Cardiac ventricle fibroblast (primary cell): ENCODE measurements at places on chromosomes 6 and 20. TPM values are rescaled to one million over a fixed set of nuclear protein-coding genes. Genes with fewer than 3 reads are reported as not detected.

The RWDD2A gene
- total RNA-seq: 3.1 and 5.4 TPM in 2 replicates

The ZBTB22 gene
- 13.9 and 17.1 TPM in 2 replicates for total RNA-seq

The SLC25A27 gene
- 0.73 and 1.7 TPM in 2 replicates for total RNA-seq

The MAFB gene
- total RNA-seq: 24.9 and 30.5 TPM in 2 replicates

The C20orf141 gene
- total RNA-seq: 1.2 TPM in 1 of 2 replicates, not detected in the other

The PRICKLE4 gene
- 1.5 and 2.6 TPM in 2 replicates for total RNA-seq

The LRRC73 gene
- total RNA-seq: 0.15 and 0.44 TPM in 2 replicates

The SLPI gene
- not detected in 2 replicates for total RNA-seq

The SIGLEC1 gene
- total RNA-seq: not detected in 2 replicates

The NKAIN2 gene
- total RNA-seq: not detected in 2 replicates

The KCNQ2 gene
- not detected in 2 replicates for total RNA-seq

The LY6G6D gene
- not detected in 2 replicates for total RNA-seq

The CLDN20 gene
- not detected in 2 replicates for total RNA-seq

The CFAP206 gene
- total RNA-seq: 0.37 and 1.2 TPM in 2 replicates

The MROH8 gene
- 1.3 and 1.4 TPM in 2 replicates for total RNA-seq

The GSTA3 gene
- not detected in 2 replicates for total RNA-seq

The FAM83C gene
- total RNA-seq: not detected in 2 replicates

The ENPP5 gene
- 0.39 and 1.3 TPM in 2 replicates for total RNA-seq

The TMEM244 gene
- total RNA-seq: not detected in 2 replicates

The CTSA gene
- total RNA-seq: 142 and 151 TPM in 2 replicates

The LAMA4 gene
- 638 and 750 TPM in 2 replicates for total RNA-seq

The DNPH1 gene
- 88.2 and 103 TPM in 2 replicates for total RNA-seq

The SS18L1 gene
- 3.6 and 9.2 TPM in 2 replicates for total RNA-seq

The TMEM74B gene
- not detected in 2 replicates for total RNA-seq

The MCHR2 gene
- not detected in 2 replicates for total RNA-seq

The MUC21 gene
- total RNA-seq: not detected in 2 replicates

The PCSK2 gene
- total RNA-seq: not detected in 2 replicates

The OR2B6 gene
- total RNA-seq: not detected in 2 replicates

The RAMACL gene
- total RNA-seq: 2.1 and 3.2 TPM in 2 replicates

The CEP57L1 gene
- 13.5 and 15.1 TPM in 2 replicates for total RNA-seq

The DNAH8 gene
- not detected in 2 replicates for total RNA-seq

The CYP39A1 gene
- 0.05 and 0.19 TPM in 2 replicates for total RNA-seq

The C20orf96 gene
- 1.7 and 1.9 TPM in 2 replicates for total RNA-seq

The TSPO2 gene
- total RNA-seq: not detected in 2 replicates

The MYB gene
- total RNA-seq: not detected in 2 replicates

The GPLD1 gene
- total RNA-seq: 0.19 and 0.44 TPM in 2 replicates

The TRIM40 gene
- total RNA-seq: not detected in 2 replicates

The GRIK2 gene
- 0.31 and 0.44 TPM in 2 replicates for total RNA-seq

The HDGFL1 gene
- total RNA-seq: not detected in 2 replicates

The CGA gene
- not detected in 2 replicates for total RNA-seq

The KIFC1 gene
- 1.3 and 5.0 TPM in 2 replicates for total RNA-seq

The PPIL4 gene
- total RNA-seq: 23.9 and 31.2 TPM in 2 replicates

The DUSP22 gene
- 14.4 and 25.3 TPM in 2 replicates for total RNA-seq

The SALL4 gene
- total RNA-seq: 0.44 TPM in 1 of 2 replicates, not detected in the other
